Hepatocyte (in vitro differentiated cells): ENCODE measurements at places on chromosomes 12 and 14. TPM values are rescaled to one million over a fixed set of nuclear protein-coding genes. Genes with fewer than 3 reads are reported as not detected.

The ESPL1 gene
- polyA plus RNA-seq = 4.4 and 5.8 TPM in 2 replicates

The NANOG gene
- 0.06 and 0.10 TPM in 2 replicates for polyA plus RNA-seq

The PTPRO gene
- polyA plus RNA-seq = 0.65 TPM in 1 of 2 replicates, not detected in the other

The MYF5 gene
- polyA plus RNA-seq = not detected in 2 replicates

The FAM186B gene
- 0.69 TPM in 1 of 2 replicates, not detected in the other for polyA plus RNA-seq

The RD3L gene
- polyA plus RNA-seq = not detected in 2 replicates

The ACRBP gene
- 0.62 and 1.8 TPM in 2 replicates for polyA plus RNA-seq

The RAN gene
- 660 and 673 TPM in 2 replicates for polyA plus RNA-seq

The ADAMTS20 gene
- 0.45 and 0.47 TPM in 2 replicates for polyA plus RNA-seq

The RHOJ gene
- polyA plus RNA-seq = 2.1 and 2.5 TPM in 2 replicates

The ACOT2 gene
- 43.6 and 44.2 TPM in 2 replicates for polyA plus RNA-seq

The OAS3 gene
- polyA plus RNA-seq = 5.5 and 6.6 TPM in 2 replicates

The LMBR1L gene
- polyA plus RNA-seq = 74.1 and 79.8 TPM in 2 replicates

The RNASE3 gene
- polyA plus RNA-seq = 0.50 and 0.52 TPM in 2 replicates

The CACNA1C gene
- 3.2 and 7.9 TPM in 2 replicates for polyA plus RNA-seq

The TAS2R20 gene
- 0.36 and 0.41 TPM in 2 replicates for polyA plus RNA-seq

The TMTC3 gene
- polyA plus RNA-seq = 7.0 and 8.1 TPM in 2 replicates

The MIP gene
- polyA plus RNA-seq = 0.30 TPM in 1 of 2 replicates, not detected in the other

The TCTN2 gene
- polyA plus RNA-seq = 2.7 and 2.9 TPM in 2 replicates

The SRSF5 gene
- 386 and 447 TPM in 2 replicates for polyA plus RNA-seq

The RNASE7 gene
- polyA plus RNA-seq = not detected in 2 replicates

The C12orf50 gene
- polyA plus RNA-seq = not detected in 2 replicates

The TAS2R8 gene
- not detected in 2 replicates for polyA plus RNA-seq

The KRT73 gene
- not detected in 2 replicates for polyA plus RNA-seq

The BICDL1 gene
- 21.9 and 26.6 TPM in 2 replicates for polyA plus RNA-seq

The SLC24A4 gene
- polyA plus RNA-seq = 0.46 TPM in 1 of 2 replicates, not detected in the other

The KERA gene
- polyA plus RNA-seq = 0.34 and 0.97 TPM in 2 replicates

The SERPINA12 gene
- polyA plus RNA-seq = 0.25 and 0.90 TPM in 2 replicates

The ACOT6 gene
- not detected in 2 replicates for polyA plus RNA-seq

The CCDC197 gene
- not detected in 2 replicates for polyA plus RNA-seq

The RIPK3 gene
- polyA plus RNA-seq = 7.0 and 7.4 TPM in 2 replicates

The MIPOL1 gene
- polyA plus RNA-seq = 2.6 and 6.9 TPM in 2 replicates

The SERPINA9 gene
- polyA plus RNA-seq = not detected in 2 replicates

The TSPAN11 gene
- 3.3 and 5.2 TPM in 2 replicates for polyA plus RNA-seq

The SDR9C7 gene
- polyA plus RNA-seq = not detected in 2 replicates
